Stimulated activated CD4-positive, alpha-beta T cell treated with anti-CD3 and anti-CD28 coated beads, Interleukin-2, amount 100 ng/mL, for 48 hours (primary cell): ENCODE measurements at places on chromosomes 2 and 18.

GRCh38 chr2:46225150-46225625, 72.0 kb upstream of the EPAS1 start:
- no peak for DNase-seq

- no peak for DNase-seq
These were observed 93.9 kb downstream of the ACKR3 start for GRCh38 chr2:236663287-236664101.

GRCh38 chr2:64289737-64290136, 145.5 kb upstream of the PELI1 start:
- DNase-seq: no peak

GRCh38 chr2:231058761-231059550, 2.3 kb downstream of the PSMD1 start:
- no peak for DNase-seq

GRCh38 chr18:22238036-22238435, 68.6 kb downstream of the GATA6 start:
- no peak for DNase-seq

GRCh38 chr2:236988690-236989624, 96.7 kb upstream of the COPS8 start:
- DNase-seq: no peak

DNA sequence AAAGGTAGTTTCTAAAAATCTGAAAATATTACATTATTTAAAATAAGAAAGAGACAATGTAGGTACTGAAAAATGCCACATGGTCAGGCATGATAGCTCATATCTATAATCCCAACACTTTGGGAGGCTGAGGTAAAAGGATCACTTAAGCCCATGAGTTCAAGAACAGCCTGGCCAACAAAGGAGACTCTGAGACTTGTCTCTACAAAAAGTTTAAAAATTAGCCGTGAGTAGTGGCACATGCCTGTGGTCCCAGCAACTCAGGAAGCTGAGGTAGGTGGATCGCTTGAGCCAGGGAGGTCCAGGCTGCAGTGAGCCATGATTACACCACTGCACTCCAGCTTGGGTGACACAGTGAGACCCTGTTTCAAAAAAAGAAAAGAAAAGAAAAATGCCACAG, 21.8 kb downstream of the ATAD2B start:
- DNase-seq: no peak

GRCh38 chr2:13522096-13522495, 805.4 kb downstream of the TRIB2 start:
- DNase-seq: no peak

DNA sequence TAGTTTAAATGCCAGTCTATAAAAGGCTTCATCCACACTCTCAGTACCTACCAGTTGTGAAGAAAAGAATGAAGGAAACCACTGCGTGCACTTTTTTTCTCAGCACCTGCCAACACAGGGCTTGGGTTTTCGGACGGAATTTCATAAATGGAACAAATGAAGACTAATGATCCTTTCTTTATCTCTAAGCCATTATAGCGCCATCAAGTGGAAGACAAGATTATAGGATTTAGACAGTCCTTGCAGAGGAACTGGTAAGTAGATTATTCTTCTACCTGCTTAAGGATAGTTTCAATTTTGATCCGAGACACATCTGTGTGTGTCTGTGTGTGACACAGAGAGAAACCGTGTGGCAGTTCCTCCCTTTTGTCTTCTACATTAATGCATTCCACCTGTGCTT, 245.6 kb downstream of the NRXN1 start:
- no peak for DNase-seq

DNA sequence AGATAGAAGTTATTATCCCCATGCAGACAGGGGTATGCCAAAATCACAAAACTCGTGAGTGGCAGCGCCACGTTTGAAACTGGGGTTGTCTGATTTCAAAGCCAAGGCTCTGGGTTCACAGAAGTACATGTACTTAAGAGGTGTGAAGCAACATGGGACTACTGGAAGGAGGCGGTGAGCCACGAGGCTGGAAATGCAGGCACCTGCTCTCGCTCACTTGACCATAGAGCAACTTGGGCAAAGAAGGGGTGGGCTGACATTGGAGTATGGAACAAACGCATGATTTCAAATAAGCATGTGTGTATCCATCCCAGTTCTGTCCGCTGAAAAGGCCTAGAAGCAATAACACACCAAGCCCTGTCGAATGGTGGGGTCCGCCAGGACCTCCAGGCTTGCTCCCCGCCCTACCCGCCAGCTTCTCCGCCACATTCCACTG, 593 bp upstream of the ACTR2 start:
- DNase-seq: no peak

- DNase-seq: no peak
These were observed 200.8 kb downstream of the TTC32 start for GRCh38 chr2:19700861-19701585.

GRCh38 chr18:24190590-24190989, 51.7 kb downstream of the CABYR start:
- DNase-seq: no peak

GRCh38 chr18:63205791-63206252, 113.7 kb downstream of the BCL2 start:
- DNase-seq: no peak

- no peak for DNase-seq
These were observed 73.3 kb upstream of the OTOS start for GRCh38 chr2:240213476-240214421.

- DNase-seq: no peak
These were observed 36.4 kb downstream of the TACR1 start for GRCh38 chr2:75162897-75163296.

DNA sequence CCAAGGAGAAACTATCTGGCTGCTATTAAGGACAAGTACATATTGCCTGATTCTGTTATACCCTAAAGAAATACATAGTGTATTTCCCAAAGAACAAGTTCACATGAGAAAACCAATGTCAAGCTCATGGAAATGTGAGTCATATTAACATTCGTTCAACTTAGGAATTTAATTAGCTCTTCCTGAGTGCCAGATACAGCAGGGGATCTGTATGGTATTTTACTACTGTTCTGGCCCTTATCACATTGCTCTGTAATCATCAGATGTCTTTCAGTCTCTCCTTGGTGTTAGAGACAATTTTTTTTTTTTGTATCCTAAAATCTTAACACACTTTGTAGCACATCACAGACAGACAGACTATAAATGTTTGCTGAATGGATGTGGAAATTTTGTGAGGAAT, 395.0 kb upstream of the CRIM1 start:
- no peak for DNase-seq

DNA sequence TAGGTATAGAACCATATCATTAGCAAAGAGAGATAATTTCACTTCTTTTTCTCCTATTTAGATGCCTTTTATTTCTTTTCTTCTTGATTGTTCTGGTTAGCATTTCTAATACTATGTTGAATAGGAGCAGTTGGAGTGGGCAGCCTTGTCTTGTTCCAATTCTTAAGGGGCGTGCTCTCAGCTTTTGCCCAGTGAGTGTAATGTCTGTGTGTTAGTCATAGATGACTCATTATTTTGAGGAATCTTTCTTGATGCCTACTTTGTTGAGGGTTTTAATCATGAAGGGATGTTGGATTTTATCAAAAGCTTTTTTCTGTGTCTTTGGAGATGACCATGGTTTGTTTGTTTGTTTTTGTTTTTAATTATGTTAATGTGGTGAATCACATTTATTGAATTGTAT, 1453.1 kb upstream of the SLC39A10 start:
- DNase-seq: no peak

GRCh38 chr2:127355407-127356008, 32.3 kb downstream of the MAP3K2 start:
- peak; percentile 16 for DNase-seq

- no peak for DNase-seq
These were observed 17.3 kb upstream of the PDE1A start for GRCh38 chr2:182444170-182444569.

- no peak for DNase-seq
These were observed 17.3 kb upstream of the TTR start for GRCh38 chr18:31574359-31574758.

GRCh38 chr2:30030361-30030760, 109.0 kb upstream of the ALK start:
- DNase-seq: no peak

DNA sequence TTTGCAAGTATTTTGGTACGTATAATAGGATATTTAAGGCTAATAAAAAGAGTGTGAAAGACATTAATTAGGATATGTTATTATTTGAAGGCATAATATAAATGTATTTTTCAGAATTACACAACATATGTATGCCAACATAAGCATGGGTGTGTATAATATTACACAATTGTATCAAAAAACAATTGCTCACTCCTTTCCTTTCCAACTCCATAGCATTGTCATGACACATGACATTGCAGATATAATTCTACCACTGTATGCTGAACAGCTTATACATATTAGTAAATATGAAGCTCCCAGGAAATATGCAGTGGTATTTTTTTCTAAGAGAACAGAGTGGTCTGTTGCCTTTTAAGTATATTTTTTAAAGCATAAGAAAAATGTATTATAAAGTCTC, 593.1 kb downstream of the TMX3 start:
- DNase-seq: no peak

GRCh38 chr2:172962082-172962481, 113.6 kb upstream of the MAP3K20 start:
- DNase-seq: no peak
